Occipital lobe (tissue), 3 donors: ENCODE measurements at places on chromosomes 4 and X. TPM values are rescaled to one million over a fixed set of nuclear protein-coding genes. Genes with fewer than 3 reads are reported as not detected.

DNA sequence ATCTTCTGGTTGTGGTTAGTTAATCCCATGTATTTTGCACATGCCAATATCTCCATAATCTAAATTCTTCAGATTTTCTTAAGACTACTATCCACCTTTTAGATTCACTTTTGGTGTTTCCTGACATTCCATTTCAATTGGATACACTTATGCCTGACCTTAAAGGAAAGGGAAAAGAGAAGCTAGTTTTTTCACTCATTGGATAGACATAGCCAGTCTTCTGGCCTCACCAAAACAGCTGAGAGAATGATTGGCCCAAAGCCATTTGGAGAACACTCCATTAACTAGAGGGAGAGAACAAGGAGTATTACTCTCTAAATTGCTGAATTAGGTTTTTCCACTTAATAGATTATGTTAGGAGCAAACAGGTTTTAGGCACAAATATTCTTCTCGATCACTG, 4.0 kb downstream of the PRPS1 start:
- no peak for DNase-seq

DNA sequence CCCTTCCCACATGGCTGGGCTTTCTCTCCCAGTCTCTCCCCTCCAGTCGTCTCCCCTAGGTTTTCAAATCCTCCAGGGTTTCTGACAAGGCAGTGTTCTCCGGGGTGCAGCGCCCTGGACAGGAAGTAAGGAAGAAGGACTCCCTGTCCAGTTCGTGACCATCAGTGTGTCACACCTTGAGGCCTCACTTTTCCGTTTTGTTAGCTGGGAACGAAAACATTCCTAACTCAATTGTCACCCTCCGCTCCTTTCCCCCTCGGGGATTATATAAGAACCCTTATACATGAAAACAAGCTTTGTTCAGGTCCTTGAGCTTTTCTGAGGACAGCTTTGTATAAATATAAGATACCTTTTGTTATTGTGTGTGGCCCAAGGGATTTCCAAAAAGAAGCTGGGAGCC, 92.1 kb downstream of the KDR start:
- DNase-seq = no peak

DNA sequence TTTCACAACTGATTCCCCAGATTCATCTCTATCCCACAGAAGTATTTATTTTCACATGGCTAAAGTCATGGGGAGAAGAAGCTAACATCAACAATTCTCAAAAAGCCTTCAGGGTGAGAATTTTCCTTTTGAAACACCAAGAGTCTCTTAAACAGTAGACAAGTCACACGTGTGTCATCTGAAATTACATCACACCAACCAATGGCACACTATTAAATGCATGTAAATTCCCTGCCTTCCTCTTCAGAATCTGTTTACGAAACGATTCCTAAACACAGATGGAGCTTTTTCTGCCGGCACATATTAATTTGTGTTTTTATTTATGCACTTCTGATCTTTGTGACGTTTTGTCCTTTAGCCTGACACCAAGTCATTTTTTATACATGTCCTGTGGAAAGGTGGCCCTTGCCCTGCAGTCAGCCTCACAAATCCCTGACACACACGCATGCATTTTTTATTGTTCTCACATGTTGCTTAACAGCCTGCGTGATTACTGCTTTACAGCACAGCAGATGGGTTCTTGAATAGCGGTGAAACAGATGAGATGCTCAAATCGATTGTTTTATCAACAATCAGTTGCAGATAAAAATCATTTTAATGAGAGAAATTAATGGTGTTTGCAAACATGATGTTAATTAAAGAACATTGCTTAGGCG, 735.9 kb upstream of the TENM3 start:
- DNase-seq = no peak

DNA sequence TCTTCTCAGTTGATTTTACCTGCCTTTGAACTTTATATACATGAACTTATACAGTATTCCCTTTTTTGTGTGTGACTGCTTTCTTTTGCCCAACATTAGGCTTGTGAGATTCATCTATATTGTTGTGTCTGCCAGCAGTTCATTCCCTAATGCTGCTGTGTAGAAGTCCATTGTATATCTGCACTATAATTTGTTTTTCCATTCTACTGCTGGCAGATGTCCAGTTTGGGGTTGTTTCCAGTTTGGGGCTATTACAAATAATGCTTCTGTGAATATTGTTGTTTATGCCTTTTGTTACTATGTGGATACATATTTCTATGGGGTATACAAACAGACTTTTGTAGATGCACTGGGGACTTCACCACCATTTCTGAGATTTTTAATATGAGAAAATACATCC, 268.4 kb downstream of the DCTD start:
- no peak for DNase-seq

- DNase-seq = no peak
These were observed 12.7 kb downstream of the ARMCX6 start for GRCh38 chrX:101605146-101605545.

The FAM47B gene
- not detected for total RNA-seq
